ENCODE measurements at places on chromosomes 12 and 14.

GRCh38 chr12:6082613-6083012 is 41.9 kb downstream of the VWF start:
- no peak for DNase-seq

DNA sequence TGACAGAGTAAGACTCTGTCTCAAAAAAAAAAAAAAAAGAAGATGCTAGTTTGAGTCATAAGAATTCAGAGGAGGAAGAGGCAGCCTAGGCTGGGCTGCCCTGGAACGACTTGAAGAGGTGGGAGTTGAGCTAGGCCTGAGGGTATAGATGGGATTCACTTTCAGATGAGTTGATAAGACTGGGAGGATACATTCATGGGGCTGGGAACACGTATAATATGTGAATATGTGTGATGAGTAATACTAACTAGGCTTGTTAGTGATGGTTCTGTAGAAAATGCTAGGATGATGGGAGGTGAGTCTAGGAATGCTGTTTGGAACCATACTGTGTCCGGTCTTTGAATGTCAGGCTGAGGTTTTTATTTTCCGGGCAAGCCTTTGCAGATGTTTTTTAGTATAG is 9.0 kb downstream of the PLEKHA5 start:
- no peak for DNase-seq

GRCh38 chr14:31435276-31435675 is 14.9 kb upstream of the HEATR5A start:
- DNase-seq, result no peak

GRCh38 chr12:108565146-108565545 is 2.8 kb downstream of the ISCU start:
- no peak for DNase-seq

DNA sequence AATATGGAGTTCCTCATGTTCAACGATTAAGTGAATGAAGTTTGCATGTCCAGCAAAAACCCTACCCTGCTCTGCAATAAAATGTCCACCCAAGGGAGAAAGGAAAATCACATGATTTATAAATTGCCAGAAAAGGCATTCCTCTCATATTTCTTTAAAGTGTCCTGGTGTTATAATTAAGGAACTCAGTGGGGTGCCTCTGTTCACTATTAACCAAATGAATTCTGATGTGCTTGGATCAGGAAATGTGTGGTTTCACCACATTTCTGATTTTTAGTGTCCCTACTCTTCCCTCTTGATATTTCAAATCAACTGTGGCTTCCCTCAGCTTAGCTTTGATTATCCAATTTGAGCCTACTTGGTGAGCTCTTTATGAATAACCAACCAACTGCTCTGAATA is 208.1 kb downstream of the PHLDA1 start:
- DNase-seq, result no peak

DNA sequence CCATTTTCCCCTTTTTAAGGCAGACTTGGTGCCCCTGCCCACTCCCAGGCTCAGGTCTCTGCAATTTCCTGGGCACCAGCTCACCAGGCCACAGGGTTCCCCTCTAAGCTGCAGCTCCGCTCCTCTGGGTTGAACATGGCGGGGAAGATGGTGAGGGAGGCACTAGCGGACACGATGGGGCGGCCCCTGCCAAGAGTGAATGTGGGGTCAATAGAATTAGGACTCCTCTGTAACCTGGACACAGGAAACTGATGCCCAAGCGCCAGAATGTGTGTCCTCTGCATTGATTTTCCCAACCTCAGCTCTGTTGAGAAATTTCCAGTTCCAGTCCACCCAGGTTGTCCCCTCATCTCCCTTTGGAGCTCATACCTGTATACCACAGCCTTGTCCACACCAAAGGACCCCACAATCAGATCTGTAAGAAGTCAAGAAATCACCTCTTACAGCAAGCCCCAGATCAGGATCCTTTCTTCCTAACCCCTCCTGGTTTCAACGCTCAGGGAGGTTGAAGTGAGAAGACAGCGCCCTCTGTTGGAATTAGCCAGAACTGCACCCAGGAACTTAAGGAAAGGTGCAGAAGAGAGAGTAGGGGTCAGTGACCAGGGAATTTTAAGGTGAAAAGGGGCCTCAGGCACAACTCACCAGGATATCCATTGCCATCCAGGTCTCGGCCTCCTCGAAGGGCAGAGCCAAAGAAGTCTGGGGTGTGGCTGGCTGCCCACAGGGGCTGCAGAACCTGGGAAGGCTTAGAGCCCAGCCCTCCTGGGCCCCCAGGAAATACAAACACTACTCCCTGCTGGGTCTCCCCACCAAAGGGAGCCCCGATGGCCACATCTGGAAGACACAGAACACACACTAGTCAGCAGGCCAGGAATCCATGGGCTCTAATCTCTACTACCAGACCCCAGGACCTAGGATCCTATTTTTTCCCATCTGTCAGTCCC is 14.7 kb downstream of the ITGA5 start:
- no peak for DNase-seq

DNA sequence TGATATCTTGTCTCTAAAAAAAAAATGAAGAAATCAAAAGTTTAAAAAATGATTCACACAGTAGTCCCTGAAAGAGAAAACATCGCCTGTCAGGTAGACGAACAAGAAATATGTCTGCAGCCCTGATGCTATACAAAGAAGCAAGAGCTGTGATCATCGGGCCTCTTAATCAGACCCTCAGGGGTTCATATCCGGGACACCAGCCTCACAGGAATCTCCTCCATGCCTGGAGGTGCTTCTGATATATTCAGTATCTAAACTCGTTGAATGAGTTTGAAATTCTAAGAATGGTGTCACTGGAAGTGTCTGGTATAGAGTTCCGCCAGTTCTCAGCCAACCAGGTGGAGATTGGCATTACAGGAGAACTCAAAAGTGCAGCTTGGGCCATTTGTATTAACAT is 64.7 kb downstream of the KSR2 start:
- DNase-seq, result no peak

All from anterior cingulate cortex (tissue), 58 donors.